ENCODE measurements at places on chromosomes 5 and 9. TPM values are rescaled to one million over a fixed set of nuclear protein-coding genes. Genes with fewer than 3 reads are reported as not detected.

DNA sequence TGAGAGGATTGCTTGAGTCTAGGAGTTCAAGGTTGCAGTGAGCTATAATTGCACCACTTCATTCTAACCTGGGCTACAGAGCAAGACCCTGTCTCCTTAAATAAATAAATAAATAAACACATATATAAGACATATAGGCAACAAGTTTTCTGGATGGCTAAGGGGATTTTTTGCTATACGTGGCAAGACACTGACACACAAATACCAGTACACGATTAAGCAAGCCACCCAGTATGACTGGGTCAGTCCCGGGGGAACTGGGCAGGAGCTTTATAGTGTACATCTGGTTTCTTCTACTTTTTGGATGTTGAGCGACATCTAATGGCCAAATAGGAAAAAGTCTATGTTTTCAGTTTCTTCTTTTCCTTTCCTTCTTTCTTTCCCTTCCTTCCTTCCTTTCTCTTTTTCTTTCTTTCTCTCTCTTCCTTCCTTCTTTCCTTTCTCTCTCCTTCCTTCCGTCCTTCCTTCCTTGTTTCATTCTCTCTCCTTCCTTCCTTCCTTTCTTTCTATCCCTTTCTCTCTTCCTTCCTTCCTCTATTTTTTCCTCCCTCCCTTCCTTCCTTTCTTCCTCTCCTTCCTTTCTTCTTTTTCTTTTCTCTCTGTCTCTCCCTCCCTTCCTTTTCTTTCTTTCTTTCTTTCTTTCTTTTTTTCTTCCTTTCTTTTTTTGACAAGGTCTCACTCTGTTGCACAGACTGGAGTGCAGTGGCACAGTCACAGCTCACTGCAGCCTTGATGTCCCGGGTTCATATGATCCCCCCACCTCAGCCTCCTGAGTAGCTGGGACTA lies 47.0 kb upstream of the PLIN2 start:
- H3K4me1 ChIP-seq: peaks cover 13% of the 10 kb centered on the region
- no peak overlapping the region for H3K4me3 ChIP-seq
- H3K27me3 ChIP-seq: no peaks in the 10 kb centered on the region
- H3K27ac ChIP-seq: no peak overlapping the region

DNA sequence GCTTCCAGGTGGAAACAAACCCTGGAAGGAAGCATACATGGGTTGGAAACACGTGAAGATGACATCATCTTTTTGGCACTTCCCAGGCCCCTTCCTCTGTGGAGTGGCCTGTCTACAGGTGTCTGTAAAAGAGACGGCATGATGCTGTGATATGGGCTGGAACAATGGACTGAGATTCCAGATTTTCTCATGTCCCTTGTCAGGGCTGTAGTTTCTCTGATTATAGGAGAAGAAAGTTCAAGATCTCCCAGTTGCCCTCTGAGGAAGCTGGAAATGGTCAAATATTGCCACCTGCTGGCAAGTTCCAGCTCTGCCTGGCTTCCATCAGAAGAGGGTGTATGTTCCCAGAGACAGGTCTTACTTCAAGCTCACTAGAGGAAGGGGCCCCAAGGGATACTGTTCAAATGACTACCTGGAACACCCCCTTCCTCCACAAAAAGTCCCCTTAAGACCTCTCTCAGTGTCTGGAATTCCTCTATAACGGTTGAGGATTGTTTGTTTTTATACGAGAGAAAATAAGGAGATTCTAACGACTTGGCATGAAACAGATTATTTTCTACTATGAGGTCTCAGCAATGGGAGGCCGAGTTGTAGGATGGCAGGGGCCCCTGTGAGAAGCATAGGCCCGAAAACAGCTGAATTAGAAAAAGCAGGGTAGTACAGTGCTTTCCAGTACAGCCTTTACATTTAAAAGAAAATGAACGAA lies 7.3 kb upstream of the ANXA6 start:
- no peaks in the 10 kb centered on the region for H3K36me3 ChIP-seq
- H3K4me3 ChIP-seq: no peak overlapping the region
- DNase-seq: peak; percentile 70
- peaks cover 9% of the 10 kb centered on the region for H3K4me1 ChIP-seq

DNA sequence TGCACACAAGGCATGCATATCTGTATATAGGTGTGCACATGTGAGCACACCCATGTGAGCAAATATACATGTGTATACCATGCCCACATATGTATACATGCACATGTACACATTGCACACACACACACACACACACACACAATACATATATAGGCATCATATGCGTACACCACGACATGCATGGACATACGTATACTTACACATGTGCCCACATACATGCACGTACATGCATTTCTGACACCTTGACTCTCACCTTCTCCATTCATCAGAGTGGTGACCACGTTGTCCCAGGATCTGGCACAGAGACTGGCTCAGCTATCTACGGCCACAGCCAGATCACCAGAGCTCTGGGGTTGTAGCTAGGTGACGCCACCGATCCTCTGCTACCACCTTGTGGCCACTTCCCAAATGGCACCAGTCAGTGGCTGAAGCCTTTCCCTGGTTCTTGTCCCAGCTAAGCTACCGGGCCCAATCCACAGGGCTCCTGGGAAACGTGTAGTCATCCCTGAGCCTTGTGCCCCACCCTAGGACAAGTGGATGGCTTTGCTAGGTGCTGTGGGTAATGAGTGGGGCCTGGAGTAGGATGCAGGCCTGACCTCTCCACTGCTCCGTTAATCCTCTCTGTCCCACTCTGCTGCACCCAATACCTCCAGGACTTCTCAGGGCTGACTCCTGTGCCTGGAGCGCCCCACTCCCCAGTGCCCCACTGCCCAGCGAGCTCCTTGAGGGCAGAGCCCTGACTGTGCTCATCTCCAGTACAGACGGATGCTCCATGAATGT lies 194.4 kb downstream of the RGS3 start:
- peak; percentile 69 for DNase-seq
- H3K36me3 ChIP-seq: no peaks in the 10 kb centered on the region
- no peak overlapping the region for H3K27ac ChIP-seq
- no peaks in the 10 kb centered on the region for H3K4me1 ChIP-seq

GRCh38 chr5:15914638-15915037 lies 265.0 kb downstream of the MARCHF11 start:
- H3K36me3 ChIP-seq: no peaks in the 10 kb centered on the region
- H3K4me3 ChIP-seq: no peak overlapping the region
- H3K27me3 ChIP-seq: no peaks in the 10 kb centered on the region

GRCh38 chr5:139486201-139486600 lies 3.6 kb upstream of the STING1 start:
- H3K27me3 ChIP-seq: no peaks in the 10 kb centered on the region
- no peak for DNase-seq
- peaks cover 23% of the 10 kb centered on the region for H3K4me1 ChIP-seq
- H3K36me3 ChIP-seq: no peaks in the 10 kb centered on the region

SLC23A1 gene
- not detected for total RNA-seq

Data from CD8-positive, alpha-beta memory T cell (primary cell).